ENCODE measurements at places on chromosomes 1 and 21. TPM values are rescaled to one million over a fixed set of nuclear protein-coding genes. Genes with fewer than 3 reads are reported as not detected.

DNA sequence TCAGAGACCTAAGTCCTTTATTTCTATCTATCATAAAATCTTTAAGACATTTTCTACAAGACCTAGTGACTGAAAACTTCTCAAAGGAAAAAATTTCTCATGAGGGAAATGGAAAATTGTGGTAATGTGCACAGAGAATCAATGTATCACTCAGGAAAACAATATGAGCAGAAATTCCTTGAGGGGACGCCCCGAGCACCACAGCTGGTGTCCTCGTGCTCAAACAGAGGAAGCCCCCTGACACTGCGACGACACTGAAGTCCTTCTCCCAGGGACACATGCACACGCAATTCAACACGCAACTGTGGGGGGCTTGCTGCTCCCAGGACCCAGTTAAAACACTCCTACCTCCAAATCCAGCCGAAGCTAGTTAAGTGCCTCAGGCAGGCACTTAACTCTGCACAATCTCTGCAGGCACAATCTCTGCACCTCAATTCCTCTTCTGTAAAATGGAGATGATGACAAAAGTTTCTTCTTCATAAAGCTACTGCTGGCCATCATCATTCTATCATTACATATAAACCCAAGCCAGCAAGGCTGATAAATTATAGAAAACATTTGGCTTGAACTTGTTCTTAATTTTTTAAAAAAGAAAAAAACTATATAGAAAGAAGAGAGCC, 16.0 kb downstream of the ZBTB17 start:
- DNase-seq = no peak
- no peak overlapping the region for H3K27ac ChIP-seq
- H3K27me3 ChIP-seq = no peaks in the 10 kb centered on the region
- H3K36me3 ChIP-seq = no peaks in the 10 kb centered on the region

DNA sequence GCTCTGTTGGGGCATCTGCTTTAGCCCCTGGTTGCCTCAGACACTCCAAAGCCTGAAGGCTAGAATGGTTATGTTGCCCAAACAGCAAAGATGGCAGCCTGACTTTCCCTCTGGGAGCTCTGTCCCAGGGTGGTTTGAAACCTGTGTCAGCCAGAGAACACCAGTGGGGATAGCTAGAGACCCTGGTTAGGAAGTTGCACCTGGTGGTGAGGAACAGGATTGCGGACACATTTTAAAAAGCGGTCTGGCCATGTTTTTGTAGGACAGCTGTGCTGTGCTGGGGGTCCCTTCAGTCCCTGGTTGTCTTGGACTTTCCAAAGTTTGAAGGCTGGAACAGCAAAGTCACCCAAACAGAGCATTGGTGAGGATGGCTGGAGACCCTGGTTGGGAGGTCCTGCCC, 87.8 kb downstream of the DNM3 start:
- no peak overlapping the region for H3K27ac ChIP-seq
- DNase-seq = no peak
- no peaks in the 10 kb centered on the region for H3K4me1 ChIP-seq
- H3K36me3 ChIP-seq = no peaks in the 10 kb centered on the region
- no peaks in the 10 kb centered on the region for H3K27me3 ChIP-seq

DNA sequence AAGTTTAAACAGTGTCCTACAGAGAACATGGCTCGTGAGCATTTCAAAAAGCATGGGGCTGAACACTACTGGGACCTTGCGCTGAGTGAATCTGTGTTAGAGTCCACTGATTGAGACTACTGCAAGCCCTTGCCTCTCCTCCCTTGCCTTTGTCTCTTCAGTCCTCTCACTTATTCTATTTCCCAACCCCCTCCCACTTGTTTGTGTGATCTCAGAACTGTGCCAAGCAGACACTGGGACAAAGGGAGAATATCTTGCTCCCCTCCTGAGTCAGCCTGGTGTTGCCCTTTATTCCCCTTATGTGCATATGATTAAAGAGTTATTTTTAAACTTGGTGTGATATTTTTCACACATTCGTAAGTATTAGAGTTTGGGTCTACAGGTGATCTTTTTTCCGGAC, 11.1 kb upstream of the RPRD2 start:
- H3K27ac ChIP-seq = no peak overlapping the region
- no peak overlapping the region for H3K4me3 ChIP-seq
- no peak for DNase-seq
- no peaks in the 10 kb centered on the region for H3K4me1 ChIP-seq

DNA sequence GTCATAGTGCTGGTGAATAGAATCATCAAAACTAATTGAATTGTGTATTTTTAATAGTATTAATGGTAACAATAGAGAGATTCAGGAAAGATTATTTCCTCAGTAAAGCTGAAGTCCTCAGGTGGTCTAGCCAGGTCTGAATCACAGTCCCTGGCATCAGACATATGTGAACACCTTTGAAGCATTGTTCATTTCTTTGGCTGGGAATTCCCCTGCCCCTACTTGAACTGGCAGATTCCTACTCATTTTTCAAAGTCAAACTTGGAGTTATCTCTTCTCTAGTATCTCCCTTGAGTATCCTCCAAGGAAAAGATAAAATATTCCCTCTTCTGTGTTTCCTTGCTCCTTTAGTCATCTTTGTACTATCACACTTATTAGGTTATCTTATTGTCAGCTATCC, 759.8 kb downstream of the ADGRL2 start:
- no peak for DNase-seq
- no peaks in the 10 kb centered on the region for H3K27me3 ChIP-seq
- no peaks in the 10 kb centered on the region for H3K4me1 ChIP-seq
- no peaks in the 10 kb centered on the region for H3K36me3 ChIP-seq

DNA sequence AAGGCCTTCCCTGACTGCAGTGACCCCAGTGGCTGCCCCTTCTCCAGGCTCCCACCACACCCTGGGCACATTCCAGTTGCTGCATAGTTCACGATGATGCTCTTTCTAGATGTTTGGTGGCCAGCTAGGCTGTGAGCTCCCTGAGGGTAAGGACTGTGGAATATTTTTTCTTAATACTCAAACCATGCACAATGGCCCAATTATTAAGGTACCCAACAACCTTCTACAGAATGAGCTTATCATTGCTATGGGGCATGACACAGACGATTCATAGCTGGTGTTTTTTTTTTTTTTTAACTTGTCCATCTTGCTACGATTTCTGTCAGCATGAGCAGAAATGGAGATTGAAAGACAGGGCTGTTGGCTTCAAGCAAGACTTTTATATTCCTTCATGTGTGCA, 68.9 kb upstream of the CLDN14 start:
- H3K4me1 ChIP-seq = peaks cover 31% of the 10 kb centered on the region
- H3K27ac ChIP-seq = no peak overlapping the region
- DNase-seq = no peak
- H3K27me3 ChIP-seq = no peaks in the 10 kb centered on the region

GRCh38 chr21:38857152-38857825, 51.6 kb downstream of the ETS2 start:
- no peaks in the 10 kb centered on the region for H3K27me3 ChIP-seq
- DNase-seq = no peak
- no peak overlapping the region for H3K27ac ChIP-seq
- H3K4me1 ChIP-seq = no peaks in the 10 kb centered on the region
- H3K36me3 ChIP-seq = no peaks in the 10 kb centered on the region
- no peak overlapping the region for H3K4me3 ChIP-seq

- H3K27me3 ChIP-seq = no peaks in the 10 kb centered on the region
- H3K4me1 ChIP-seq = no peaks in the 10 kb centered on the region
- no peak overlapping the region for H3K4me3 ChIP-seq
These were observed 403.6 kb upstream of the NFIA start for GRCh38 chr1:60678802-60679201.

GRCh38 chr1:99171184-99171813, 93.0 kb upstream of the PLPPR4 start:
- H3K27ac ChIP-seq = no peak overlapping the region
- no peak overlapping the region for H3K4me3 ChIP-seq
- H3K4me1 ChIP-seq = no peaks in the 10 kb centered on the region
- H3K27me3 ChIP-seq = no peaks in the 10 kb centered on the region
- H3K36me3 ChIP-seq = no peaks in the 10 kb centered on the region

GRCh38 chr1:166170075-166170474, 3.3 kb upstream of the FAM78B start:
- DNase-seq = no peak
- H3K36me3 ChIP-seq = no peaks in the 10 kb centered on the region
- no peaks in the 10 kb centered on the region for H3K27me3 ChIP-seq

- H3K27me3 ChIP-seq = no peaks in the 10 kb centered on the region
- no peaks in the 10 kb centered on the region for H3K4me1 ChIP-seq
- no peak for DNase-seq
- no peak overlapping the region for H3K4me3 ChIP-seq
- no peaks in the 10 kb centered on the region for H3K36me3 ChIP-seq
- H3K27ac ChIP-seq = no peak overlapping the region
These were observed 87.5 kb downstream of the COP1 start for GRCh38 chr1:176119549-176119948.

DNA sequence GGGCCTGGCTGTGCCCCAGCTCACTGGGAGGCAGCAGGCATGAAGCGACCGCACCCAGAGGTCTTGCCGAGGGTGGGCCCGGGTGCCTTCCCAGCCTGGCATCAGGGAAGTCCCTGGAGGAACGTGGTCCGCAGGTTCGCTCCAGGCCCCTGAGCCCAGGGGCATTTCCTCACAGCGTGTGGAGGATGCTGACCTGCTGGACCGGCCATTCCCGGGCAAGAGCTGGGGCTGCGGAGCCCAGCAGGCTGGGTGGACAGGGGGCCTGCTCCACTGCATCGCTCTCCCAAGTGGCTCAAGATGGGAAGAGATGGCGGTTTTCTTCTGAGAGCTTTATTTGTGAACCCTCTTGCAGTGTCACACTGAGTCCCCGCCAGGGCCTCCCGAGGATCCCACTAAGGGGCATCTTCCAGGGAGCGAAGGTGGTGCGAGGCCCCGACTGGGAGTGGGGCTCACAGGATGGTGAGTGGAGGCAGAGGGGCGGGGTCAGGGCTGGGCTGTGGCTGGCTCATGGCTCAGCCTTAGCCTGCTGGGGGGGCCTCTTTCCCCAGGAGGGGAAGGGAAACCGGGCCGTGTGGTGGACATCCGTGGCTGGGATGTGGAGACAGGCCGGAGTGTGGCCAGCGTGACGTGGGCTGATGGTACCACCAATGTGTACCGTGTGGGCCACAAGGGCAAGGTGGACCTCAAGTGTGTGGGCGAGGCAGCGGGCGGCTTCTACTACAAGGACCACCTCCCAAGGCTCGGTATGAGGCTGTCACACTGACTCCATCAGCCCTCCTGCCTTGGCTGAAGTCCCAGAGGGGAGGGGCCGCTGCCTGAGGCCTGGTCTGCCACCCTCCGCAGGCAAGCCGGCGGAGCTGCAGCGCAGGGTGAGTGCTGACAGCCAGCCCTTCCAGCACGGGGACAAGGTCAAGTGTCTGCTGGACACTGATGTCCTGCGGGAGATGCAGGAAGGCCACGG, 7.2 kb upstream of the MMP23B start:
- H3K4me1 ChIP-seq = peaks cover 8% of the 10 kb centered on the region
- H3K27ac ChIP-seq = no peak overlapping the region
- no peak overlapping the region for H3K4me3 ChIP-seq
- no peaks in the 10 kb centered on the region for H3K27me3 ChIP-seq

- DNase-seq = no peak
- no peaks in the 10 kb centered on the region for H3K36me3 ChIP-seq
- H3K27me3 ChIP-seq = no peaks in the 10 kb centered on the region
- peaks cover 8% of the 10 kb centered on the region for H3K4me1 ChIP-seq
These were observed 663 bp downstream of the ATP13A2 start for GRCh38 chr1:17011092-17011438.

DNA sequence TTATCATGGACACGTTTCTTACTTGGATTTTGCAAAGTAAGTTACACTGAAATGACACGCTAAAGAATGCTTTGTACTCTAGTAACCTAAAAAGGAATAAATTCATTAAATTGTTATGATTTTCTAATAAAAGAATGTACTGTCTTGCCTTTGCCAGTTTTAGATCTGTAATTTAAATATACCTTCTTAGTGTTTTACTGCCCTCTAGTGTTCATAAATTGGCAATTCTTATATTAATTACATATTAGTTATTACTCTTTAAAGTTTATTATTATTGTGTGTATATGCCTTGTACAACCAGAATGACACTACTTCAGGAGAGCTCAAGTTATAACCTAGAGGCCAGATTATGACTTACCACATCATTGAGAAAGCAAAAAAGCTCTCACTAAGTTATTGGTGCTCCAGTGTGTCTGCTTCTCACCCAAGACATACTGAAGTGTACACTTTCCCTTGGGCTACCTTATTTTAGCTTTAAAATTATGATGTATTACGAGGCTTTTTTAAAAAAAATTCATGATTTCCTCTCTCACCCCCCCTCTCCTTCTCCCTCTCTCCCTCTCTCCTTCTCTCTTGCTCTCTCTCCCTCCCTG, 169.9 kb downstream of the HS2ST1 start:
- no peaks in the 10 kb centered on the region for H3K36me3 ChIP-seq
- no peak for DNase-seq
- H3K27me3 ChIP-seq = no peaks in the 10 kb centered on the region
- H3K4me1 ChIP-seq = no peaks in the 10 kb centered on the region

DNA sequence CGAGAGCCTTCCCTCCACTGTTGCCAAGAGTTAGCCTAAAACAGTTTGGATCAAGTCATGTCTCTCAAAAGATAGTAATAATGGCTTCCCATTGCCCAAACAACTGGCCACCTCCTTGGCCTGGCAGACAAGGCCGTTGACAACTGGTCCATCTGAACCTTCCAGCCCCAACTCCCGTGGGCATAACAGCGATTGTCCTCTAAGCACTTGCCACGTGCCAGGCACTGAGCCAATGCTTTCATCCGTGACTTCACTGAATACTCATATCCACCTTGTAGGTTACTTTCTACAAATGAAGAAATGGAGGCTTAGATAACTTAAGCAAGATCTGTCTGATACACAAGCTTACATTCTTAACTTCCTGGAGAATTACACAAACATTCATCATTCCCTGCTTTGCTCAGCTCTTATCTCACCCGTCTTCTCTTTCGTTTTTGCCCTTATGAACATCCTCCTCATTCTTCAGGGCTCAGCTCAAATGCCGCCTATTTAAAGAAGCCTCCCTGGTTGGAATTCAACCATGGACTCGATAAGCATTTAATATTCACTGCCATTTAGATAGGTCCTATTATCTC, 106.4 kb downstream of the KCND3 start:
- peaks cover 51% of the 10 kb centered on the region for H3K4me1 ChIP-seq
- no peak overlapping the region for H3K27ac ChIP-seq
- no peak for DNase-seq
- no peak overlapping the region for H3K4me3 ChIP-seq

Gene SLC45A1
- total RNA-seq = not detected

Gene SPRR2A
- not detected for total RNA-seq

Gene LORICRIN
- total RNA-seq = not detected

Gene NLRP3
- 0.84 TPM for total RNA-seq

Gene STXBP3
- total RNA-seq = 28.9 TPM

Gene APCS
- 162 TPM for total RNA-seq
